ENCODE measurements at places on chromosomes 3 and 15.

DNA sequence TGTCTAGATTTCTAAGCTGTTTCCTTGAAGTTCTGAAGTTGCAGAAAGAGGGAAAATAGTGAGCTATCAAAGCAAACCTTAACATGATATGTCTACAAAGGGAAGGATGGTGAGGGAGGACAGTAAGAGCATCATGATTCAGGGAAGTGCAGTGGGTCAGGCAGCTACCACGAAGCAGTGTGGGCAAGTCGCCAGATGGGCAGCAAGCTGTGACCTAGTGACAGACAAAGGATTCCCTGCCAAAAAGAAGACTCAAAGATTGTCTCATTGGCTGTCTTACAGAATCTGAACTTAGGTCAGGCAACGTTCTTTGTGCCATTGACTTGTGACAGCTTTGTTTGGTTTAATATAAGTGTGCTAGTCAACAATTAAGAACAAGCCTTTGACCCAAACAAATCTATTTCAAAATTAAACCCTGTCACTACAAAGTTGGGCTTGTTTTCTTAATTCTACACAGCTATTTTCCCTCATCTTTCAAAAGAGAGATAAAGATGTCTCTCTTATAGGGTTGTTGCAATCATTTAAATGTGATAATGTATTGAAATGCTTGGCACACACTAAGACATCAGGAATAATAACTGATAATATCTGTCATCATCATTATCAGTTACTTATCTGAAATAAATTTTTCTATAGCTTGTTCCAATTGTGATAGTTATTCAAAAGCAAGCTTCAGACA is 153.3 kb downstream of the ECT2 start:
- no peak for DNase-seq

DNA sequence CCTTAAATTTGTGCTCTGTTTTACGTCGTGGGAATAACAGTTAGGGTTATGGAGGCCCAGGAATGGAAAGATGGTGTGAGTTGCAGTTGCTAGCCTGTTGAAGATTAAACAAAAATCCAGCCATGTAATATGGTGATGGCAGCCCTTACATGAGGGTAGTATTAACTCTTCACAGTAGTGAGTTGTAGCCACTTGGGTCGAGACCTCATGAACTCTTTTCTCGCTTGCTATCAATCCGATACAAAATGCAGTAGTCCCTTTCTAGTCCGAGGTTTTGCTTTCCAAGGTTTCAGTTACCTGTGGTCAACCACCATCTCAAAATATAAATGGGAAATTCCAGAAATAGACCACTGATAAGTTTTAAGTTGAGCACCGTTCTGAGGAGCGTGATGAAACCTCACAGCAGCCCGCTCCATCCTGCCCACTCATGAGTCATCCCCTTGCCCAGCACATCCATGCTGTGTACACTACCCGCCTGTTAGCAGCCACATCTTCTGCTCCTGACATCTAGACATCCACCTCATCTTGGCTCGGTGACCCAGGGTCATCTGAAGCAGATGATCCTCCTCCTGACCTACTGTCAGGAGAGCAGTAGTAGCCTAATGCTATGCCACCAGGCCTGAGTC is 177.9 kb downstream of the CDIN1 start:
- no peak for DNase-seq

GRCh38 chr15:33468740-33469139 is 158.0 kb downstream of the RYR3 start:
- DNase-seq, result no peak

DNA sequence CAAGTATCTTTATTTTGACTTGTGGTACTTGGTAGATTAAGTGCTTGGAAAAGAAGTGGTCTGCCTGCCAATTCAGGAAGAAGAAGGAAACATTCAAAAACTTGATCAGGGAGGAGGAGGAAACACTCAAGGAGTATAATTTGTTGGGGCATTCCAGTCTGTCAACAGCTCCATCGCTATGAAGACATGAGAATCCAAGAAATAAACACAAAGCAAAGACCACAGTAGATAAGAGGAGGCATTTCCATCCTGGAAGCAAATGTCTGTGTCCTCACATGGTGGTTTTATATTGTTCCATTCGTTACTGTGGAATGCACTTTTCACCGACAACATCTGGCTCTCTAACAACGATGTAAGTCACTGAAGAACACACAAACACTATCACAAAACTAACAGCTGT is 176.1 kb upstream of the FRMD4B start:
- no peak for DNase-seq

GRCh38 chr3:25985621-25986020 is 195.7 kb downstream of the OXSM start:
- DNase-seq, result no peak

- peak; percentile 4 for DNase-seq
Measured at GRCh38 chr3:79167651-79168416, 600.0 kb downstream of the ROBO1 start.

DNA sequence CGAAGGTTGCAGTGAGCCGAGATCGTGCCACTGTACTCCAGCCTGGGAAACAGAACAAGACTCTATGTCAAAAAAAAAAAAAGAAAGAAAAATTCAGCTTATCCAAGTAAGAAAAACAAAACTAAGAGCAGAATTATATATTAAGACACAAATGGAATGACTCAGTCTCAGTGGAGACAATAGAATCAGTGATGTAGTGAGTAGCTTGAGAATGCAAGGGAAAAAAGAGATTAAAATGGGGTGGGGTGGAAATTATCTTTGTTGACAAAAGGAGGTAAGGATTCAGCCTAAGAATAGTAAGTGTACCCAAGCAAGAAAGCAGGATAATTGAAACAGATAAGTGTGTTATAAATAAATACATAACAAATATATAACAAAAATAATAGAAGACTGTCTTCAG is 70.7 kb downstream of the BLM start:
- DNase-seq, result no peak

DNA sequence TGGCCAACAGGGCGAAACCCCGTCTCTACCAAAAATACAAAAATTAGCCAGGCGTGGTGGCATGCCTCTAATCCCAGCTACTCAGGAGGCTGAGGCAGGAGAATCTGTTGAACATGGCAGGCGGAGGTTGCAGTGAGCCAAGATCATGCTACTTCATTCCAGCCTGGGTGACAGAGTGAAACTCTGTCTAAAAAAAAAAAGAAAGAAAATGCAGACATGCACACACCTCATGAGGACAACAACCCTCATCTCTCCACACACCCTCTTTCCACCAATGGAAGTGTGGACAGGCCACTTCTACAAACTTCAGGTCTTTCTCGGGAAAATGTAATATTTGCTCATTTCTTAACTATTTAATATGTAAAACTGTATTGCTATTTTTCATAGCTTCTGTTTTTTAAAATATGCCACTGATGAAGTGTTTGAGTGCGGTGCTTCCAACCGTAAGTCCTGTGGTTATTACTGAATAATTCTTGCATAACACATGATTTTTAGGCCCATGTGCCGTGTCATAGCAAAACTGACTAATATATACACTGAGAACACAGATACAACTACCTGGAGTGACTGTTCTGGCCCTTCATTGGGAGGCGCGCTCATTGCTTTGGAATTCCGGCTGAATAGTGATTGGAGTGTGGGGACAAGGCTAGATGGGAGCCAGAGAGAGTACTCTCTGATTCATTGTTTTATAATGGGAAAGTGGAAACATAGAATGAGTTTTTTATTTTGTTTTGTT is 23.1 kb downstream of the LRRC31 start:
- DNase-seq, result peak; percentile 13

- DNase-seq, result no peak
Measured at GRCh38 chr3:43034911-43035310, 55.8 kb downstream of the GASK1A start.

GRCh38 chr3:17013050-17013449 is 128.3 kb downstream of the PLCL2 start:
- no peak for DNase-seq

GRCh38 chr3:189119950-189120349 is 51.8 kb upstream of the TPRG1 start:
- no peak for DNase-seq

- DNase-seq, result no peak
Measured at GRCh38 chr3:49013738-49014660, 4.4 kb downstream of the DALRD3 start.

- no peak for DNase-seq
Measured at GRCh38 chr15:83830381-83830780, 176.5 kb downstream of the ADAMTSL3 start.

DNA sequence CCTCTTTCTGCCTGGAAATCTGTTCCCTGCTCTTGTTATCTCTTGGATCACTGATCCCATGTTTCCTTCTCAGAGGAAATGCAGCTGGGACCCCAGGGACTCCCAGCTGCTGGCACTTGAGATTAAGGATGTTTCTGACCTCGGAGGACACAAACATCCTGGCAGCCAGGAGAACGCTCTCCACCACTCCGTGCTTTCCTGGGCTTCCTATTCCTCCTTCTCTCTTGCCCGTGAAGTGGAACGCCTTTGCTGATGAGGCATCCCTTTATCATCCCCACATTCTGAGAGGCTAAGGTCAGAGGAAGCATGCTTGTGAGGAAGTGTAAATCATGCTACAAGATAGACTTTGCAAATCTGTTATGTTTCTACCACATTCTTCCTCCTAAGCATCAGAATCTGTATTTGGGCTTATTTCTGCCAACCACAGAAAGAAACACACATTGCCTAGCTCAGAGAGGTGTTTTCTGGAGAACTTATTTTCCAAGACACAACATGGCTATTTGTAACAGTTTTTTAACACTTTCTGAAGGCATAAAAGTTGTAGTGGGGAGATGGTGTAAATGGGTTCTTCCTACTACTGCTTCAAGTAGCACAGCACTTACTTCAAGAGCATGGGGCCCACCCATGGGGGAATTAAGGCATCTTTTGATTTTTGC is 25.6 kb upstream of the LDHAL6B start:
- DNase-seq, result no peak

DNA sequence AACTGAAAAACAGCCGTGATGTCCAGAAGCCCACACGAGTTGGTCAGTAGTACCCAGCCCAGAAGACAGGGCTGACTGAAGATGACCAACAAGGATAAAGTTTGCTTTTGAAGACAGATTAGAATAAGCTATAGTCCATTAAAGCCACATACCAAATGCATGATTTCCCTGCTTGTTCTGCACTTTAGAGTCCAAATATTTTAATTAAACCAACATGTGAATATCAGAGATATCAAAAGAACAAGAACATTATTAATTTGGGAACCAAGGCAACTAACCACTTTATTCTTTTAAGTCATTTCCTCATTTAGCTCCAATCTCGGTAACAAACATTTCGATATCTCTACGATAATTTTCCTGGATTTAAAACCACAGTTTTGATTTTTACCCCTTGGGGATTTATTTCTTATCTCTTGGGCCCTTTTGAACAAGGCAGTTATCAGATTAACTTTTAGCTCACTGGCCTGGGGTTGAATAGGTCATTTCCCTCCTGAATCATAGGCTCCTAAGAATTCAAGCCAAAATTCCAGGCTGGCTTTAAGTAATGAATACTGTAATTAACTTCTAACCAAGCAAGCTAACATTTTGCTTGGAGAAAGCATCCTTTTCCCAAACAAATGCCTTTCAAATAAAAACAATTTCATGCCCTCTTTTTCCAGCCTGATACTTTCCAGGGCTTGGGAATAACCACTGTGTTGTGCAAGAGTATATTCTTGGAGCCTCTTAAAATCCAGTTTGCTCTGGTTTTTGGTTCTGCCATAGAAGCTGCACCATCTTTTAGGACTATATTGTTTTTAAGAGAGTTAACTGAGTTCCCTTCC is 102.9 kb upstream of the NR2E3 start:
- DNase-seq, result no peak

DNA sequence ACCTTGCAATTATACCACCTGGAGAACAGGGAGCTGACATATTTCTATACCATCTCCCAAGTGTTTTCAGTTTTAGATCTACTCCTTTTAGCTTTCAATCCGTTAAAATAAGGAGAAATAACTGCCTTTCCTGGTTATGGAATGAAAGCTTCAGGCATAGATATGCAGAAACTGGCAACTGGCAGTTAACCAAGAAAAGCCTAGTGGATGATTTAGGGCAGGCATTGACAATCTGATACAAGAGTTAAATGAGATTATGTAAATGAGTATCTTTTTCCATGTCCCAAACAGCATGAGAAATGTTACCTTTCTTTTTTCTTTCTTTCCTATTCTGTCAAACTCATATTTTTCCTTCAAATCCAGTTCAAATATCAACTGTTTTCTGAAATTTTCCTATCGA is 689.1 kb upstream of the DPPA4 start:
- no peak for DNase-seq

DNA sequence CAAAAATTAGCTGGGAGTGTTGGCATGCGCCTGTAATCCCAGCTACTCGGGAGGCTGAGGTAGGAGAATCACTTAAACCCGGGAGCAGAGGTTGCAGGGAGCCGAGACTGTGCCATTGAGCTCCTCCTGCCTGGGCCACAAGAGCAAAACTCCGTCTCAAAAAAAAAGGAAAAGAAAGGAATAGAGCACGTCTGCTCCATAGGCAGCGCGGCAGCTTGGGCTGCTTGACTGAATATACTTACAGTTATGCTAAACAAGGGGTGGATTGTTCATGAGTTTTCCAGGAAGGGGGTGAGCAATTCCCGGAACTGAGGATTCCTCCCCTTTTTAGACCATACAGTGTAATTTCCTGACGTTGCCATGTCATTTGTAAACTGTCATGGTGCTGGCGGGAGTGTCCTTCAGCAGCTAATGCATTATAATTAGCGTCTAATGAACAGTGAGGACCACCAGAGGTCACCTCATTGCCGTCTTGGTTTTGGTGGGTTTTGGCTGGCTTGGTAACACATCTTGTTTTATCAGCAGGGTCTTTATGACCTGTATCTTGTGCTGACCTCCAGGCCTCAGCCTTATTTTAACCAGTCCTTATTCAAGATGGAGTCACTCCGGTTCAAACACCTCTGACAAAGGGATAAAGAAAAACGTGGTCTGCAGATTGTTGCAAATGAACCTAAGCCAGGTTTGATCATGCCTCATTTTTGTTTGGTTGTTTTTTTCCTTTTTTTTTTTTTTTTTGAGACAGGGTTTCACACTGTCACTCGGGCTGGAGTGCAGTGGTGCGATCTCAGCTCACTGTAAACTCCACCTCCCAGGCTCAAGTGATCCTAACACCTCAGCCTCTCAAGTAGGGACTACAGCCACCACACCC is 24.9 kb upstream of the SENP5 start:
- no peak for DNase-seq

- no peak for DNase-seq
Measured at GRCh38 chr3:71035886-71036285, 547.6 kb downstream of the FOXP1 start.

DNA sequence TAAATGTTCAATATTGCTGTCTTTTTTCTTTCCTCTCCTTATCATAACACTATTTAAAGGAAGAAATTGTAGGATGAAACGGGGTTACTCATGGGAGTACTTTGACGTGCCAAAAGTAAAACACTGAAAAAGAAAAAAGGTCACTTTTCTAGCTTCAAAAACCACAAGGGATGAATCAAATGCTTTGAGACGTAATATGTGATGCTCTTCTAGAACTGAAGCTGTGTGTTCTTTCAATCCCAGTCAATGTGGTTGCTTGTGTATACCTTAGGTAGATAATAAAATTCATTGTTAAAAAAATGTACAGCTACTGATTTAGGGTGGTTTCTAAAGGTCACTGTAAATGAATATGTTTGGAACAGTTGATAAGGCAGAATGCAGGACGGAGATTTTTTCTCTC is 538.8 kb upstream of the ZNF717 start:
- DNase-seq, result no peak

Measured in GOT3 (cell line).